Omental fat pad (tissue), 4 donors: ENCODE measurements at places on chromosomes 5 and 9. TPM values are rescaled to one million over a fixed set of nuclear protein-coding genes. Genes with fewer than 3 reads are reported as not detected.
A peak's percentile ranks its signal among the peaks of the same experiment; 100 is the strongest.

DNA sequence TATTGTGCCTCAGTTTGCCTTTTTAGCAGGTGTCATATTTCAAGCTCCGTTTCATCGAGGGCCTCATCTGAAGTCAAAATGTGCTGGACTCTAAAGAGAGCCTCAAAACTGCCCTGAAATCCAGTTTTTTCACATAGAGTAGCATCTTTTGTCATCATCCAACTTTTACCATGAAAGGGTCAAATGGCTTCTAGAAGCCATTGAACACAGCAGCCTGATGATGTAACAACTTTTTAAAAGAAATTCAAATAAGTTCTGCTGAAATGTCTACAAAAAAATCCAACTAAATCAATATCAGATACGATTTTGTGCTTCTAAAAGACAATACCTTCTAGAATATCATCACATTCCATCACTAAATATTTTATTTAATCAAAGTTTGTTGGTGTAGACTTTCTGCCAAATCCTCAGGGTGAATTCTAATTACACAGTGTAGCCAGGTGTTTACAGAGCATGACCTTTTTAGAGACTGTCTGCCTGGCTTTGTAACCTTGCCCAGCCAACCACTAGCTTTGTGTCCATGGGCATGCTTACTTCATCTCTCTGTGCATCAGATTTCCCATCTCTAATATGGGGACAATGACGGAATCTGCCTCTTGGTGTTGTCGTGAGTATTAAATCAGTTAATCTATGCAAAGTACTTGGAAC is 505.0 kb downstream of the EBF1 start:
- no peak for DNase-seq

DNA sequence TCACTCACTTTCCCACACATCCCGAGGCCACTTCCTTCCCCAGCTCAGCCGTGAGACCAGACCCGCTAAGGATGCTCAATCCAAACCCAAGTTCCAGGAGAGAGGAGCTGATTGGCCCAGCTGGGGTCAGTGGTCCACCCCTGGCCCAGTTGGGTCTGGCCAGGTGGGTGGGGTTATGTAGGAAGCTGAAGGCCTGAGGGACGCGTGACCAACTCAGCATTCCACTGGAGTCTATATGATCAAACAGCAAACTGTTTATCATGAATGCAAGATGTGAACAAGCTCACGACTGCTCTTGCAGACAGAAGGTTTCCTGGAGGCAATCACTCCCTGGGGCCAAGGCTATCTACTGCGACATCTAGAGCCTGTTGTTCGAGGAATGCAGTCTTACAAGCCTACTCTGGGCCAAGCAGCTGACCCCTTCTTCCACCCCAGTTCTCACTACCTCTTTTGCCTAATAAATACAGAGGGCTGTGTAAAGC is 4.9 kb upstream of the RAPGEF1 start:
- DNase-seq = no peak

DNA sequence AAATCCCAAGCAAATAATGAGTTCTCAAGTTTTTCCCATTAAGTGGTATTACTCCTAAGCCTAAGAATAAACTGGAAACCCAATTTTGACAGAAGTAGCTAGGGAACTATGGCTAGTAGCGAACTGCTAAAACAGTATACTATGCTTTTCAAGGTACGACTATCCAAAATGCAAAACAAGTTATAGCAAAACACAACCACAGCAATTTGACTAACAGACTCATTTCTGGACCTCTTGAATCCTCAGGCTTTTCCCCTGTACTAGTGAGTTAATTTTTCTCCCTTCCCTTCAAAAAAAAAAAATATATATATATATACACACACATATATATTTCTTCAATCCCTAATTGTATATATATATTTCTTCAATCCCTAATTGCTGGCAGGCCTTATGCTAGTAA is 7.3 kb downstream of the FBXW11 start:
- DNase-seq = no peak

GRCh38 chr9:134361843-134362414 is 35.7 kb downstream of the RXRA start:
- DNase-seq = no peak

DNA sequence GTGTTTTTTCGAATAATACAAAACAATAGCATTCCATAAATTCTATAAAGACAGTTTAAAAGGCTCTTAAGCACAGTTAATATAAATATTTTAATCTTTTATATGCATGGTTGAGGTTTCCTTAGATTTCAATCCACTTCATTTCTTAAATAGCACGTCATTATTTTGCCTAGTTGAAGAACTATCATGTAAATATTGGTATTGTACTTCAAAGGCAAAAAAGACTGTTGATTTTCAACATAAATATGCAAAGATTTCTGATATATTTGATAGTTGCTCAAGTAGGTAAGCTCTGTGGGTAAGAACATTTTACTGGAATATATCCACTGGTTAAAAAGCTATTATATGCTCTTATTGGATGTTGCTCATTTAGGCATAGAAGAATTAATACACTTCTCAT is 458.6 kb downstream of the NR2F1-AS1 start:
- no peak for DNase-seq

GRCh38 chr9:94097788-94098414 is 13.6 kb downstream of the PTPDC1 start:
- no peak for DNase-seq

- no peak for DNase-seq
Observed at GRCh38 chr5:128475693-128476092, 62.4 kb downstream of the FBN2 start.

DNA sequence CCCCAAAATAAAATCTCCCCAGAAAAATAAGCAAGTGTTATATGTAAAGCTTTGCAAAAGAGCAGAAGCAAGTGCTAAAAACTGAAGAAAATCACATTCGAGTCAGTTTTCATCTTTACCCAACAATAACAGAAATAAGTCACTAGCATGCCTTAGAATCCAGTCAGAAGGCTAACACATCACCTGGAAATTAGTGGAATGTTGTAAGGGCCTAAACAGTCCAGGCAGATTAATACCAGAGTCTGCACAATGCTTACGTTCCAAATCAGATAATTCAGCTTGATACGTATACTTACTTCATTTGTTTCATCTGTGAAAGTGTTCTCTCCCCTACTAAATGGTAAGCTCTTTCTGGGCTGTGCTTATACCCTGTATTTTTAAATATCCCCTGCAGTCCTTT is 42.7 kb downstream of the SUSD1 start:
- no peak for DNase-seq

DNA sequence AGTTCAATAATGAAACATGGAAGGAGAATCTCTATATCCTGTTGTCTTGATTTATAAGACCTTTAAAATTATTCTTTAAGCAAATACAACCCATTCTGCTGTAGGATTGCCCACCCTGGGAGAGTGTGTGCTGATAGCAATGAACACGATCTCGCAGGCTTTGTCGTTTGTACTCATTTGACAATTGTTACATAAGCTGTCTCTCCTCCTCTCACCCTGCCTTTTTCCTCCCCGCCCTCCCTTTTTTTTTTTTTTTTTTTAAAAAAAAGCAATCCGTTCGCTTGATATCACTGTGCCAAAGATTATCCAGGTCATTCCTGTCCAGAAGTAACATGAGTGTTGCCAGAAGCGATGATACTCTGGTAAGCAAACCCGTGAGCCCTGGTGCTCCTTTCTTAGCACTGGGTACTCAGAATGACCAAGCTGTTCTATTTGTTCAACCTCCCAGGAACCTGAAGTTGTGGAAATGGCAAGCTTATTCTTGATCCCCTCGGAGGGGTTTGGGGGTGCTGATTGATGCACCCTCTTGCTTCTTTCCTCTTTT is 82.7 kb upstream of the CTSL start:
- DNase-seq = no peak

GRCh38 chr9:130846487-130847305 is 11.6 kb downstream of the ABL1 start:
- peak; percentile 72 for DNase-seq

DNA sequence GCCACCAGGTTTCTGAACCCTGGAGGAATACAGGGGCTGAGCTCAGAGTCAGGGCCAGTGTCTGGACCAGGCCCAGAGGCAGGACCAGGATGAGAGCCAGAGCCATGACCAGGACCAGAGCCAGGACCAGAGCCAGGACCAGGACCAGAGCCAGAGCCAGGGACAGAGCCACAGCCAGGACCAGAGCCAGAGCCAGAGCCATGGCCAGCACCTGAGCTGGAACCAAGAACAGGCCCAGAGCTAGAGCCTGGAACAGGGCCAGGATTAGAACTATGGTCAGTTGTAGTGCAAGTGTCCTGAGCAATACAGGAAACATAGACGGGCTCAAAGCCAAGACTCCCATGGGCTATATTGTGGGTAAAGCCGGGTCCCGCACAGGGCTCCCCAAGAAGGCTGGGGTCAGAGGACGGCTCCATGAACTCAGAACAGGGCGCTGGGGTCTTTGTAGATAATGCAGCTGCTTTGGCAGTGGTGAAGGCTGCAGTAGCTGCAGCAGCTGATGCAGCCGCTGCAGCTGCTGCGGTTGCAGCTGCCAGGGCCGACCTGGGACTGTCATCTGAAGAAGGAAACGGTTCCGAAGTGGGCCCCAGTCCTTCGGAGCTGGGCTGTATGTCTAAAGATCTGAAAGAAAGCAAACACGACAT is 559 bp downstream of the SPAG8 start:
- no peak for DNase-seq

- DNase-seq = no peak
Observed at GRCh38 chr5:171901764-171902163, 104.7 kb downstream of the FBXW11 start.

GRCh38 chr9:126755317-126755875 is 49.4 kb upstream of the ZBTB43 start:
- no peak for DNase-seq

- no peak for DNase-seq
Observed at GRCh38 chr9:13228431-13228830, 51.1 kb downstream of the MPDZ start.

GRCh38 chr5:135073761-135074345 is 39.8 kb upstream of the PITX1 start:
- DNase-seq = no peak

- peak; percentile 44 for DNase-seq
Observed at GRCh38 chr5:18393565-18394442, 759.5 kb downstream of the TAF11L14 start.

DNA sequence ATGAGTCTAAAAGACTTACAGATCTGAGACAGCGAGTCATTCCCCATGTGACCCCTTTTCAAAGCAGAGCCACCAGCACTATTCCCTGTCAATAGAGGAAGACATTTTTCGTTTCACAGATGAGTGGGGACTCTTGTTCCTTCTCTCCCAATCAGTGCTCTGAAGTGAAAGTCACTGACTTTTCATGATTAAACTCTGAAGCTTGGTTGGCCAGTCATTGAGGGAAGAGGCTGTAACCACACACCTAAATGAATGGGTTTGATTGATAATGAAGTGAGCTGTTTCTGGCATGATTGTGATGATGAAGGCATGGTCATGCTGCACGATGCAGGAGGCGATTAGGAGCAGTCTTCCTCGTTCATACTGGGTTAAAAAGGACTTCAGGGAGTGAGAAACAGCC is 171.9 kb downstream of the ZNF462 start:
- DNase-seq = no peak

DNA sequence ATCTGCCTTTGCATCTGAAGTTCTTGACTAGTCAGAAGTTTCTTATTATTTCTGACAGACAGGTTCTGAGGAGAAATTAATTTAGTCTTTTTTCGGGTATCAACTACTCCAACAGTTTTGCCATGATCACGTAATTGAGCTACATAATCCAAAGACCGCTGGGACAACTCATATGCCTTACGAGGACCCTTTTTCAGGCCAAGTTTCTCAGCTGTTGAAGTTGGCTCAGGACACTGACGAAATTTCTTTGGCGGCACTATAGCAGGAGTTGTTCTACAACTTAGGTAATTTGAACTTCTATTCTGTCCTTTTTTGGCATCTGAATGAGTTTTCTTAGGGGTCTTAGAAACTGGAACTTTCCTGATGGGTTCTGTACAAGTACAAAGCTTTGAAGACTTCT is 27.2 kb downstream of the SETX start:
- DNase-seq = no peak

DNA sequence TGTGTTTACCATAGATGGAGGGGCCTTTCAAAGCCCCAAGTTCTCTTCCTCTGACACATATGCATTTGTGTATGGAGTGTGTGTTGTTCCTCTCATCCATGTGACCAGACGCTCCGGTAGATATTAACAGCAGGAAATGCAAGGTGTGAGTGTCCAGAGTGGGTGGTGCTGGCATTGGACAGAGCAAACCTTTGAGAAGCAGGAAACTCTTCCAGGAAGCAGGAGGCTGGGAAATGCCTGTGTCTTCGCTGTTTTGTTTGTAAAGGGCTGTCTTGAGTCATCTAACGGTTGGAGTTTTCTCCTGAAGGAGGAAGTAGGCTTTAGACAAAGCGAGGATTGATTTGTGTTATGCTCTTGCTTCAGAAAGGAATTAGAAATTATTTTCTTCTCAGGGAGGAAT is 370.9 kb downstream of the PLK2 start:
- no peak for DNase-seq

DNA sequence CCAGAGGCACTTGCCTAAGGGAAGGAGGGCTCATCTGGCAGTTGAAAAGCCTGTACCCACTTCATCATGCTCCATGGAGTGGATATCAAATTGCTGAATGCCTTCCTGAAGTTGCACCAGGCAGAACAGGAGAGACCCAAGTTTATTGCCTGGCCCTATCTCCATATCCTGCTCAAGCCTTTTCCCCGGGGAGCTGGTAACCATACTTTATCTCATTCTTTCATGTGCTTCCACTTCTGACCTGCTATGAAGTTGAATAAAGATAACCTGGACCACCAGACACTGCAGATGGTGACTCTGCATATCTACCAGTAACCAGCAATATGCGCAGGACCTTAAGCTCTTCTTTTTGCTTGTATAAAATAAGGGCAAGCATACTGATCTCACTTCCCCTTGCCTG is 1397.5 kb upstream of the CDH6 start:
- DNase-seq = no peak

DNA sequence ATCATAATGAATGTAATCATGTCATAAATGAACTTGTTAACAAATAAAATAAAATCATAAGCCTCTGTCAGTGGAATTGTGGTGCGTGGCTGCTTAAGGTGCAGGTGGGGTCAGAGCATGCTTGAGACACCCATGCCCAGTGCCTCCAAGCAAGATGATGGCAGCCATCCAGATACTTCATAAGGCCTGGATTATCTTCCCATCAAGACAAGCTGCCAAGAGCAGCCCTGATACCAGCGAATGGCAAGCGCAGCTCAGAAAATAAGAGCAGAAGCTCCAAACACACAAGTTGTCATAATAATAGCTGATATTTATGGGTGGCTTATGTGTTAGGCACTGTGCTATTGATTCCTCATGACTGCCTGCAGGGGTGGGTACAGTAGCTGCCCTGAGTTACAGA is 21.8 kb upstream of the LMX1B start:
- no peak for DNase-seq

GRCh38 chr5:116806836-116807235 is 232.2 kb upstream of the SEMA6A start:
- no peak for DNase-seq

TMCO6 gene
- total RNA-seq = 25.6 TPM

NEUROG1 gene
- total RNA-seq = not detected

EIF4E1B gene
- not detected for total RNA-seq

ELP1 gene
- total RNA-seq = 24.9 TPM

ORM2 gene
- total RNA-seq = not detected
